ENCODE measurements at places on chromosomes 2 and 18.

DNA sequence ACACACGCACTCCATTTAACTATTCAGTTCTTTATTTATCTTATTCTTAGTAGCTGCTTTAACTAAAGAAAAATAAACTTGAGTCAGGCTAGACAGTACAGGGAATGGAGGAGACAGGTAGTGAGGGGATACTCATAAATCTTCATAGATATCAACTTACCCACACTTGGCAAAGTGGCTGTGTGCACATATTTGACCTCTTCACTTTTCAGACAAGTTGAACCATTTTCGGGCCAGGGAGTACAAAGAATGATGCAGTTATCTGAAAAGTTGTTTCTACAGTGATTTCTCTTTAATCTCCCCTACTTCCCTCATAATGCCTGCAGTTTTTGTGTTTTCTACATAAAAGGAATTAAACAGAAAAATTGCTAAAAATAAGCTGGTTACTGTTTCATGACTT lies 307.5 kb downstream of the GULP1 start:
- DNase-seq, result no peak

DNA sequence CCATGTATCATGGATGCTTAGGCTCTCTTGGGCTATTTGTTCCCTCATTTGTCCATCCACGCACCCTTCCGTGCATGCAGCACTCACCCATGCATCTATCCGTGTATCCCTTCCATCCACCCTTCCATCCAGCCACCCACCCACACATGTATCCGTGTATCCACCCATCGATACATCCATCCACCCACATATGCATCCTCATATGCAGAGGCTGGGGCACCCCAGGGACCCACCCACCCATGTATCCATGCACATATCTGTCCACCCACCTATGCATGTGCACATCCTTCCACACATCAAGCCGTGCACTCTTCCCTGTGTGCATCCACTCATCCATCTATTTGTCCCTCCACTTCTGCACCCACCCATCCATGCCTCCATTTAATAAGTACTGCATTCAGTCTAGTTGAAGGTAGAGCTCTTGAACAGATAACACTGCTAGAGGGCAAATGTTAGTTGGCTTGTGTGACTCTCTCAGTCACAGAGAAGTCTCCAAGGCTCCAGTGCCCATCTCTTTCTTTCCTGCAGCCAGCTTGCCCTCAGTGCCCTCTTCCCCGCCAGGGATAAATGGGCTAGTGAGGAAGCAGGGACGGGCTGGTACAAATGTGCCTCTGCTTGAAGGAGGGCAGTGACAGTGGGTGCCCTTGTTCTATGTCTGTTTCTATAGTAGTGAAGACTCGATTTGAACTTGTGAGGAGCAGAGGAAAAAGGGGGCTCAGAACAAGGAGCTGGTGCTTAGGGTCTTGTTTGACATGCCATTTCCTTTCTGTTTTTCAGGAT lies 61.5 kb downstream of the EMILIN2 start:
- DNase-seq, result no peak

- peak; percentile 84 for DNase-seq
These were observed 189.9 kb upstream of the TANK start for GRCh38 chr2:160970052-160970965.

GRCh38 chr18:2662990-2663389 lies 7.5 kb downstream of the SMCHD1 start:
- DNase-seq, result no peak

GRCh38 chr2:120930864-120931263 lies 195.2 kb downstream of the GLI2 start:
- no peak for DNase-seq
